ENCODE measurements at places on chromosomes 1 and 21.

- no peak for DNase-seq
These were observed 185.5 kb downstream of the ZNF281 start for GRCh38 chr1:200224315-200224714.

DNA sequence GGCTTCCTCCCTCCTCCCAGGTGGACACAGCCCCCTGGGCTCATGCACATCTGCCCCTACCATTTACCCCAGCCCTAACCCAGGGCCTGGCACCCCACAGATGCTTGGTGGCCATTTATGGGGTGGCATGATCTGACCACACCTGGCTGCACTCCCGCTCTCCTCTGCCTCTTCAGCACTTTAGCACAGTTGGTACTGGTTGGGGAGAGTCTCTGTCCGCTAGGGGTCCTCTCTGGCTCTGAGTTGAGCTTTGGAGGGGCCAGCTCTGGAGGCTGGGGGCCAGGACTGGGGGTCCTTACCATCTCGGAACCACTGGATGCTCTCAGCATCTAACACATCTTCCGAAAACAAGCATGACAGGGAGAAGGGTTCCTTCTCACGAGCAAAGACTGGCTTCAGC is 17.4 kb downstream of the MYOM3 start:
- DNase-seq: no peak

GRCh38 chr1:153790313-153790965 is 15.2 kb downstream of the SLC27A3 start:
- no peak for DNase-seq

- DNase-seq: no peak
These were observed 28.7 kb downstream of the ABCA4 start for GRCh38 chr1:94092210-94092613.

DNA sequence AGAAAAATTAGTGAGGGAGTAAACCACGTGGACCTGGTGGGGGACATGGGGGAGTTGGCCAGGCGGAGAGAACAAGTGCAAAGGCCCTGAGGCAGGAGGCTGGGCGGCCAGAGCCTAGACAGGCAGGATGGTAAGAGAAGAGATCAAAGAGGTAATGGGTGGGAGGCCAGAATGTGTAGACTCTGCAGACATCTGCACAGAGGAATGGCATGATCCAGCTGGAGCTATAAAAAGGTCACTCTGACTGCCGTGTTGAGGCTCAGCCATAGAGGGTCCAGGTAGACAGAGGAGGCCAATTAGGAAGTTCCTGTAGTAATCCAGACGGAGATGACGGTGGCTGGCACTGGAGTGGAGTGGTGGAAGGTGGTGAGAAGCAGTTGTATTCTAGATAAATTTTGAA is 3.6 kb downstream of the H6PD start:
- no peak for DNase-seq

DNA sequence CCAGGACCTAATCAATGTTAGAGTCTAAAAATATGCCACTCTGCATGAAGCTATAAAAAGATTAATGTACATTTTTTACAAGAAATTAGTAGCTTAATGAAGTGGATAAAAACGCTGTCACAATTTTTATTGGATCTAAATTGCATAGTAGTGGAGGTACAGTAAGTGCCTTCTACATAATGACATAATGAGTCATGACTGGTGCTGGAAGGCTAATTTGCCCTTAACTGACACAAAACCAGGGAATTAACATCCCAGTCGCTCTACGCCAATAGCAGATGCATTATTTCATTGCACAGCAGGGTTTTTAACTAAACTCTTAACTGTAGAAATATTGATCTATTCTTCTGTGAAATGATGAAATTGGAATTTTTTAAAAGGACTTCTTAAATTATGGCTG is 33.3 kb downstream of the RRAGC start:
- DNase-seq: no peak

DNA sequence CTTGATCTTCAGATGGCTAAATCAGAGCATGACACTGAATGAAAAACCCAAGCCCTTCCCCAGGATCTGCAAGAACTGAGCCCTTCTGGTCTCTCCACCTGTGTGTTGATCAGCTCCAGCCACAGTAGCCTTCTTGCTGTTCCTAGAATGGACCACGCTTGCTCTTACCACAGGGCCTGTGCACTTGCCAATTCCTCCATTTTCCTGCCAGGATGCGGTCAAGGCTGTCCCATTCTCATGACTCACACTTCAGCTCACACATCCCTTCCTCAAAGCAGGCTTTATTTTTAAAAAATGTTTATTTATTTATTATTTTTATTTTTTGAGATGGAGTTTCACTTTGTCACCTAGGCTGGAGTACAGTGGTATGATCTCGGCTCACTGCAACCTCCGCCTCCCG is 43.6 kb upstream of the GRHL3 start:
- DNase-seq: no peak

DNA sequence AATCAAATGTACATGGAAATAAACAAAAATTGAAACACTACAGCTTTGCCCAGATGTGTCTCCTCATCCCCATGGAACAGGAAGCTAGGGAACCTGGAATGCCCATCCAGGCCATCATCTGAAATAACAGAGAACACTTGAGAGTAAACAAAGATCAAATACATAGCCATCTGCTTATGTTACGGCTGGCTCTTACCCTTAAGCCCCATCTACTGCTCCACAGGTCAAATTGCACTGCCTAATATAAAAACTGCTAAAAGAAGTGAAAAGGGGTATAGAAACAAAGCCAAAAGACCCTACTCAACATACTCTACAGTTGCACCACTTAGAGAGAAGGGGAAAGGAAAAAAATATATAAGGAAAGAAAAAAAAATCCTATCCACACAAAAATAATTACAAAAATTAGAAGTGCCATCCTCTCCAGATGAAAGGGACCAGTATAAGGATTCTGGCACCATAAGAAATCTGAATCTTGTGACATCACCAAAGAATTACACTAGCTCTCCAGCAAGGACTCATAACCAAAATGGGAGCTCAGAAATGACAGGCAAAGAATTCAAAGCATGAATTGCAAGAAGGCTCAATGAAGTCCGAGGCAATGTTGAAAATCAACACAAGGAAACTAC is 26.9 kb downstream of the OR6Y1 start:
- no peak for DNase-seq

GRCh38 chr1:25437672-25438071 is 7.0 kb downstream of the MACO1 start:
- no peak for DNase-seq

- no peak for DNase-seq
These were observed 1.2 kb upstream of the H6PD start for GRCh38 chr1:9233241-9233941.

GRCh38 chr1:66346873-66347272 is 187.1 kb upstream of the SGIP1 start:
- DNase-seq: no peak

DNA sequence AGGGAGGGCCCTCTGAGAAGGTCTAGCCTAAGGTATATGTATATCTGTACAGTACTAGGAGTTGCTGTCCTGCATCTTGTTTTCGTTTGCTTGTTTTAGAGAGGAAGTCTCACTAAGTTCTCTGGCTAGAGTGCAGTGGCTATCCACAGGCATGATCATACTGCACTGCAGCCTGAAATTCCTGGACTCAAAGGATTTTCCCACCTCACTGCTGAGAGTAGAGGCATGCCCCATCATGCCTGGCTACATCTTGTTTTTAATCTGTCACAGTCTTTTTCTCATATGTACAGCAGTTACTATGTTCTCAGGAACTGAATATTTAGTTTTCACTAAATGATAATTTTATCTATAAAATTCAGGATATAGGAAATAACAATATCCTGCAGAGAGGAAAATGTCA is 15.3 kb upstream of the PYHIN1 start:
- no peak for DNase-seq

DNA sequence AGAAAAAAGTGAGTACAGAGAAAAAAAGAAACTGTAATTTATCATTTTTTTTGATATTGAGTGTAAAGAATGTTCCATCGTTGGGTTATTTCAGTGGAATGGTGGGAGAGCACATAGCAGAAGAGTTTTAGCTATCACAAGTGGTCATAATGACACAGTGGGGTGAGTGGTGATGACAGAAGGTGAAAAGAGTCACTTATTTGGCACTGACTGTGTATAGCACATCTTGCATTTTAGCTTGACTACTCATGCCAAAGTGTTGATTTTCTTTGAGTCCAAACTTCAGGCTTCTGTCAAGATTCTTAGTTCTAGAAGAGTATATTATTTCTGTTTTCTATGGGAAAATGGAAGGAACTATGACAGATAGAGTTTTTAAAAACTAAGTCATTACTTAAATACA is 261.2 kb downstream of the GRIK1 start:
- no peak for DNase-seq

GRCh38 chr1:237016626-237017025 is 12.4 kb upstream of the MT1HL1 start:
- DNase-seq: no peak

GRCh38 chr1:117013309-117013858 is 11.8 kb downstream of the CD101 start:
- no peak for DNase-seq

DNA sequence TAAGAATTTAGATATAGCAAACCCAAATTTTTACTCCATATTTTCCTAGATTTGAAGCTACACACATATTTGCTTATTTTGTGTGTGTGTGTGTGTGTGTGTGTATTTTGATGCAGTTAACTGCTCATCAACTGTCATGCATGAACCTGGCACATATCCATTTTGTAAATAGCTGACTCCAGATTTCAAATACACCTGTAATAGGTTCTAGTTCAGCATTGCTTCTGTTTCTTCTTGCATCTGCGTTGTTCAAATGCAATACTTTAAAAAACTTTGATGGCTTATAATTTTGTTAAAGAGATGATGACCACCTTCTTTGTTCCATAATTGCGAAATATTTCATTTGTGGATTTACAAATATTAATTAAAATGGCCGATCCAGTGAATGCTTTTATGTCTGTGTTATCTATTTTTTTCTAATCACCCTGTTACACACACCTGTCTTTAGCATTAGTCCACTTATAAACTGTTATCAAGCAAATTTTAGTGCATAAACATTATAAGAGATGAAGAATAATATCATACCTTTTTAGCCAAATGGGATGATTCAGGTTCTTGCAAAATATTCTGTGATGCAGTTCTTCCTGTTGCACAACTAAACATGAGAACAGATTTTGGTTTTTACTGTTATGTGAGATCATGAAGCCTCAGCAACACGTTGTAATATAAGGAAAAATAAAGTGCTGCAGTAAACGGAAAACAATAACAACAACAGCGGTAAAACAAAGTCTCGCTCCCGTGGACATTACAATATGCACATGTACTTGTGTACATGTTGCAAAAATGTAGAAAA is 12.7 kb upstream of the S100A11 start:
- no peak for DNase-seq

DNA sequence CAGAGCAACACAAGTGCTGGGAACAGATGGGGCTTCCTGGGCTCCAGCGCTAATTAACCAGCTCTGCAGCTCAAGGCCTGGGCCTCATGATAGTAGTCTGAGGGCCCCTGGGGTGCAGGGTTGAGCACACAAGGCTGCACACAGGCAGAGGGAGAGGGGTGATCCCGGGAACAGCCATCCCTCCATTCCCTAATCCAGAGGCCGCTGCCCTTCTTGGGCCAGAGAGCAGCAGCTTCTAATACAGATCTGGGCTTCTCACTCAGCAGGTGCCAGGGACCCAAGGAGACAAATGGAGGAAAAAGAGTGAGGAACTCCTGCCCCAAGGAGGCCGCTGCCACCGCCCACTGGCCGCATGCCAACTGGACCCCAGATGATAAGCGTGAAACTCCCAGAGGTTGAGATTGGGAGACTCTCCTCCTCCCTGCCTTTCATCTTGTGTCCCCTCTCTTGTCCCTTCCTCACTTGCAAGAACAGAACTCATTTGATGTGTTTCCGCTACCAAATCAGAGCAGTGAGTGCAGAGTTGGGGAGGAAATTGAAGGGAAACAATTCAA is 58.0 kb upstream of the IFNAR2 start:
- no peak for DNase-seq

DNA sequence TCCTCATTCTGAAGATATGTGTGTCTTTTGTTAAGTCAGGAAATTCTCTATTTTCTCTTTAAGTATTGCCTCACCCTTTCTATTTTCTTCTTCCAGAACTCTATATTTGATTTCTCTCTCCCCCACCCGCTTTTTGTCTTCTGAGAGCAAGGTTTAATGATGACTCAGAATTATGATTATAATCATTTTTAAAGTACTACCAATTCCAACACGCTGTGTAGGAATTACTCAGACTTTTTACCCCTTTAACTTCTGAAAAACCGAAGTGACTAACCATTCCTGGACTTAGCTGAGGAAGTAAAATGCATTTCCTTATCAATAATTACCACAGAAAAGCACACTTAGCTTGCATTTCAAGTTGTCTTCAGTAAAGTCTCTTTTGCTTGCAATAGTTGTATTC is 20.8 kb upstream of the SCYL3 start:
- DNase-seq: no peak

GRCh38 chr1:186843226-186843625 is 14.5 kb downstream of the PLA2G4A start:
- DNase-seq: no peak

DNA sequence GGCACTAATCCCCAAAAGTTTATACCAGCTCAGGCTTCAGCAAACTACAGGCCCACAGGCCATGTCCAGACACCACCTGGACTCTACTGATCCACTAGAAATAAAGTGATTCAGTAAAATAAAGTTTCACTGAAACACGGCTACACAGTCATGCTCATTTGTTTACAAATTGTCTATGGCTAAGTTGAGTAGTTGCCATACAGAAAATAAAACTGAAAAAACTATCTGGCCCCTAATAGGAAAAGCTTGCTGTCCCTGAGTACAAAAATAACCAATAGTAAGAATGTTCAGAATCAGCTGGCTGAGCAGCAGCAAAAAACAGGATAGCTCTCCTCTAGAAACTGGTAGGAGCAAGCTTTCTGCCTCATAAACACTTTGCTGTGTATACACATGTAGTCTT is 221.5 kb downstream of the RERE start:
- DNase-seq: no peak

DNA sequence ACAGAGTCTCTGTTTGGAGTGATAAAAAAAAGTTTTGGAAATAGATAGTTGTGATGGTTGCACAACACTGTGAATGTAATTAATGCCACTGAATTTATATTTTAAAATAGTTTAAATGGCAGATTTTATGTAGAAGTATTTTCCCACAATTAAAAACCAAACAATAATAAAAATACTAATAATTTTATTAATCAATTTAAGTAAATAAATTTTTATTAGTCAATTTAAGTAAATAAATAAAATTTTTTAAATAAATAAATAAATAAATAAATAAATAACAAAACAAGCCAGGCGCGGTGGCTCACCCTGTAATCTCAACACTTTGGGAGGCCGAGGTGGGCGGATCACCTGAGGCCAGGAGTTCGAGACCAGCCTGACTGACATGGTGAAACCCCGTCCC is 4.9 kb upstream of the KDF1 start:
- DNase-seq: no peak

DNA sequence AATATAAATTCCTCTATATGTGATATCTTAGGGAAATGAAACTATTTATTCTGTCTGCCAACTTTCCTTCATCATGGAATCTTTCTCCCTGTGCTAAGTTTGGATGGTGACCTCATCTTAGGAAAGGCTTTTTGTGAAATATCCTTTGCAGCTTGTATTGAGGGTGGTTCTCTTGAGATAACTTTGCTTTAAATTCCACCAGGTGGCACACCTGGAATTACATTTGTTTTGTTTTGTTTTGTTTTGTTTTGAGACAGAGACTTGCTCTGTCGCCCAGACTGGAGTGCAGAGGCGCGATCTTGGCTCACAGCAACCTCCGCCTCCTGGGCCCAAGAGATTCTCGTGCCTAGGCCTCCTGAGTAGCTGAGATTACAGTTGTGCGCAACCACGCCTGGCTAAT is 7.6 kb upstream of the CD1A start:
- DNase-seq: no peak

GRCh38 chr1:80359666-80360065 is 1353.1 kb upstream of the ADGRL4 start:
- no peak for DNase-seq

Data from stimulated activated CD8-positive, alpha-beta memory T cell treated with anti-CD3 and anti-CD28 coated beads, Interleukin-4, amount 100 ng/mL, for 24 hours (primary cell).